ENCODE measurements at places on chromosomes 7 and 10.

GRCh38 chr10:43570971-43571370 is 3.4 kb downstream of the ZNF239 start:
- no peak for DNase-seq

- DNase-seq = no peak
Observed at GRCh38 chr7:54680377-54681005, 78.5 kb downstream of the SEC61G start.

GRCh38 chr7:155216475-155217272 is 81.0 kb upstream of the INSIG1 start:
- DNase-seq = no peak

- DNase-seq = no peak
Observed at GRCh38 chr10:91211675-91212074, 8.8 kb upstream of the PCGF5 start.

DNA sequence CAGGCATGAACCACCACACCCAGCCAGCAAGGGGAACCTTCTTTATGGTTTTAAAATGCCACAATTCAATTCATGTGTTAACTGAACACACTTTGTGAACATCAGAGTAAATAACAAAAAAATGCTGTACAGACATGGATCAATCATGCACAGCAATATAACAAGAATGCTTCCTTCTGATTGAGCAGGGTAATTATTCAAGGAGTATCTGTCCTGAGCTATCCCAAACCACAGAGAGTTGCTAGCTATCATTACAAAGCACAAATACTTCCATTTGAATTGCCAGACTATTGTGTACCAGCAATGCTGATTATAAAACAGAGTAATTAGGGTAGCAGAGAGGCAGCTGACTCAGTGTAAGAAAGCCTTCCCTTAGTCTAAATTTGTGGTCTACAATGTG is 11.3 kb upstream of the RHOBTB1 start:
- DNase-seq = no peak

DNA sequence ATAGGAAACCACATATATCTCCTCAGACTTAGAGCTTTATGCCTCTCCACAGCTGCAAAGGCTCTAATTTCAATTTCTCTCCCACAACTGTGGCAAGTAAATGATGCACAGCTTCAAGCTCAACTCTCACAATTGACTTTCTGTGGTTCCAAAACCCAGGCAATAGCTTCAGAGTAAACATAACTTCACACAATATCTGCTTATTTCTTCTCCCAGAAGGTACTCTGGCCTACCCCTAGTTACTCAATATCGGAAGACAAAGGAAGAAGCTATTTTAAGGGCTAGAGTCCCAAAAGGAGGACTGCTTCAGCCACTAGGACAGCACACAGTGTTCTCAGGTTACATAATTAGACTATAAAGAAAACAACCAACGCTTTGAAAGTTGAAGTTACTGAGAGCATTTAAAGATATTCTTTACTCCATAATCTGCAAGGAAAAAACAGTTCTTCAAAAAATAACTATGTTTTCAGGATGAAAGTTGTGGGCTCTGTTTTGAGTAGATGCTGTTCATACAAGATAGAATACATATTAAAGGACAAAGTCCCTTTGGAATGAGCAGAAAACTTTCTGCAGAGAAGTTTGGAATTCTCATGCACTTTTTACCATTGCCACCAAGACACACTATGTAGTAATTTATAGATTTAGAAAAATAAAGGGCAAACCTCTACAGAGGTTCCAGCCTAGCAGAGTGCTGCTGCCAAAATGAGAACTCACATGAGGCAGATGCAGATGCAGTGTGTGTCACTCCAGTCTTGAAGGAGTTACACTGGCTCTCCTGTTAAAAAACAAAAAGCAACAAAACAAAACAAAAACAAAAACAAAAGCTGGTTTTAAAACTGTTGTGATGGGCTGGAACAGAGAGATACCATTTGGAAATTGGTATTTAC is 81.8 kb downstream of the NT5C2 start:
- DNase-seq = no peak

DNA sequence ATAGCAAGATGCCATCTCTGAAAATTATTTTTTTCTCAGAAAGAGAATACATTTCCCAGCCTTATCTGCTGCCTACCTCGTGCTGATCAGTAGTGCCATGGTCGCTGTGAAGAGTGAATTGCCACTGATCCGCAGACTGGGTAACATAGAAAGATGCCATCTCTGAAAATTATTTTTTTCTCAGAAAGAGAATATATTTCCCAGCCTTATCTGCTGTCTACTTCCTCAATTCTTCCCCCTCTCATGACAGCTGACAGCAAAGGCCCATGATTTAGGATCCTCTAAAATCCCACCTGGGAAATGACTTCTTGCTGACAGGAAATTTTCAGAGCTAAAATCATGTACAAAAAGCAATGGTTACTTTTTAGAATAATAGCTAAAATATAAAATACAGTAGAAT is 92.5 kb upstream of the AHR start:
- DNase-seq = no peak

GRCh38 chr10:51369903-51370302 is 295.6 kb downstream of the PRKG1 start:
- DNase-seq = no peak

DNA sequence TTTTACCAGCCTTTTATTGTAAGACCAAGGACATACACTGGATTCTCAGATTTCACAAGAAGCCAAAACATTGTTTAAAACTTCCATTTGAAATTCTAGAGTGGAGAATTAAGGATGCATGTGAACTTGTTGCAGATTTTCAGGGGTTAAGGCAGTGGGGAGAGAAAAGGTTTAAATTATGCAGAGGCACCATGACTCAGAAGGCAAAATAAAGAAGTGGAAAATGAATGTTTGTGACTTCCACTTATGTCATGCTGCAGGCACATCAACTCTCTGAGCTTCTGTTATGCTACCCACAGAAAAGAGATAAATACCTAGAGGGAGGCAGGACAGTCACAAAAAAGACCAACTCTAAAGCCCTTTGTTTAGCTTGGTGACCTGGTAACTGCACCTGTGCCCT is 84.4 kb upstream of the BET1 start:
- DNase-seq = no peak

- no peak for DNase-seq
Observed at GRCh38 chr10:112229901-112230300, 46.3 kb upstream of the GPAM start.

- no peak for DNase-seq
Observed at GRCh38 chr7:26372704-26373103, 81.0 kb downstream of the SNX10 start.

- DNase-seq = no peak
Observed at GRCh38 chr10:96319754-96320474, 15.7 kb downstream of the DNTT start.

DNA sequence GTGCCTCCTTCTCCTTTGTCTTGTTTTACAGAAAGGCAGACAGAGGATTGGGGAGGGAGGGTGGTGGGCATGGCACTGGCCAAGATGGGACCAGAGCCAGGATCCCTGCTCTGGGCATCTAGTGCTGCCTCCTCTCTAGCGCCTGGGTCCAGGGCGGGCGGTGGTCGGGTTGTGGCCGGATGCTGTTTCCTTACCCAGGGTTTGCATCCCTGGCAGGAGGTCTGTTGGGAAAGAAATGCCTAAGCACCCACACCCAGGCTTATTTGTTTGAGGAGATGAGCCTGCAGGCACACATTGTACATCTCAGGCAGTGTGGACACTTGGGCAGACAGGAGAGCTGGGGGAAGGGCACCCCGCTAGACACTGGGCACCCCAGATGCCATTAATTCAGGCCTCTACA is 102.3 kb upstream of the PCBD1 start:
- no peak for DNase-seq

DNA sequence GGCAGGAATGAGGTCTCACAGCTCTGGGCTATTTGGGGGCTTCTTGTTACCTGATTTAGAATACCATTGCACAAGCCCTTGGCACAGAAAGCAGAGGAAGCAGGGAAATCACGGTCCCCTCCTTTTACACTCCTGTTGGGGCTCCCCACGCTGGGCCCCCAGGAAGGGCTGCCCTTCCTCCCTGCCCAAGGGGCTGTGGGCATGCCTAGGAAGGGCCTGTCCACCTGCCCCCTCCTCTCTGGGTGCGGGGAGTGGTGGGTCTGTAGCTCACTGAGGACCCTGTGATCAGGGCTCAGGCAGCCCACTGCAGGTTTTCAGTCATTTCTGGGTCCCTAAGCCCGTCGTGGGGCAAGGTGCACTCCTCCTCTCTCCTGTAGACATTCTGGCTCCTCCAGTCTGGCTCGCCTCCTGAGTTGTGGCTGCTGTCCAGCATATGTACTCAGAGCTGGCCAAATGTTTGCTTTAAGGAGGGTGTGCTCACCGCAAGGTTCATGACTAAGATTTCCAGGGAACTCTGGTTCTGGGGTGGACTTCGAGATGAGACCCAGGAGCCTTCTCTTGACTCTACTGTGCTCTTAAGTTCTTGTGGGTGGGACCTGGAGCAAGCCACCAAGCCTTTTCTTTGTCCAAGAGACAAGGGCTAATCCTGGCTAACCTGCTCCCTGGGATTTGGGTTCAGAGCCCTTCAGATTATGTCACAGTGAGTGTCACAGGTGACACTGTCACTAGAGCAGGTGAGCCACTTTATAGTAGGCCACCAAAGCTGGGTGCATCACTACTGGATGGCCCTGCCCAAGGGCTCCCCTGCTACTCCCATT is 56.0 kb downstream of the TACR2 start:
- DNase-seq = no peak

DNA sequence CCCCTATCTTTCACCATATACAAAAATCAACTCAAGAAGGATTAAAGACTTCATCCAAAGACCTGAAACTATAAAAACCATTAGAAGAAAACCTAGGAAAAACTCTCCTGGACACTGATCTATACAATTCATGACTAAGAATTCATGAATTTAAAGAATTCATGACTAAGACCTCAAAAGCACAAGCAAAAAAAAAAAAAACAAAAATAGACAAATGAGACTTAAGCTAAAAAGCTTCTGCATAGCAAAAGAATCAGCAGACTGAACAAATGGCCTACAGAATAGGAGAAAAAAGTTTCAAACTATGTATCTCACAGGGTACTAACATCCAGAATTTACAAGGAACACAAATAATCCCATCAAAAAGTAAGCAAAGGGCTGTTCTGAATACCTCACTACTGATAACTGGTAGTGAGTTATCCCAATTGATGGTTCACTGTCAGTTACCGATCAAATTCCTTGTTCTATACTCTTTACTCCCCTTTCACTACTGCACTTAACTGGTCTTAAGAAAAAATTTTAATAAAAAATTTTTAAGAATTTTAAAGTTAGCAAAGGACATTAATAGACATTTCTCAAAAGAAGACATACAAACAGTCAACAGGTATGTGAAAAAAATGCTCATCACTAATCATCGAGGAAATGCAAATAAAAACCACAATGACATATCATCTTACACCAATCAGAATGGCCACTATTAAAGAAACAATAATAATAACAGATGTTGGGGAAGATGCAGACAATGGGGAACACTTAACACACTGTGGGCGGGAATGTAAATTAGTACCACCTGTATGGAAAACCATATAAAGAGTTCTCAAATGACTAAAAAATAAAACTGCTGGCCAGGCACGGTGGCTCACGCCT is 33.2 kb downstream of the KMT2C start:
- no peak for DNase-seq

GRCh38 chr7:147775516-147776284 is 814.9 kb upstream of the C7orf33 start:
- DNase-seq = no peak

GRCh38 chr7:2159176-2159520 is 73.6 kb downstream of the MAD1L1 start:
- DNase-seq = no peak

- no peak for DNase-seq
Observed at GRCh38 chr7:22075561-22075960, 129.9 kb upstream of the CDCA7L start.

DNA sequence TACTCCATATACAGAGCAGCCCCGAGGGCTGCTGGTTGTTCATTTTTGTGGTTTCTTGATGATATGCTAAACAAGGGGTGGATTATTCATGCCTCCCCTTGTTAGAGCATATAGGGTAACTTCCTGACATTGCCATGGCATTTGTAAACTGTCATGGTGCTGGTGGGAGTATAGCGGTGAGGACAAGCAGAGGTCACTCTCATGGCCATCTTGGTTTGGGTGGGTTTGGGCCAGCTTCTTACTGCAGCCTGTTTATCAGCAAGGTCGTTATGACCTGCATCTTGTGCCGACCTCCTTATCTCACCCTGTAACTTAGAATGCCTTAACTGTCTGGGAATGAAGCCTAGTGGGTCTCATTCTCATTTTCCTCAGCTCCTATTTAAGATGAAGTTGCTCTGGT is 31.3 kb downstream of the GNAT3 start:
- no peak for DNase-seq

DNA sequence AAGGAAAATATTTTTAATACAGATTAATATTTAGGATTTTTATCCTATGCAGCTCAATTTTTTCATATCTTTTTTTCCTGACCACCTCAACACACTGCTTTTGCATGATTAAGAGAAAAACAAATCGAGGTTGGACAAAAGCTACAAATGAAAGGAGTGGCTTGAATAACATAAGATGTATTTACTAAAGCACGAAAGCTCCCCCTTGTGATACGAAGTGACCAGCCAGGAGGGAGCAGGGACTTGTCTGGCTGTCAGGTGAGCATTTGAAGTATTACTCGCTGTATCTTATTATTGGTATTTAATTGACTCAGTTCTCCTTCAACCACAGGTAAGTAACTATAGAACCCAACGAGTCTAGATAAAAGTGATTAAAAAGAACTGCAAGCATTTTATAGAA is 265.2 kb upstream of the PHF14 start:
- DNase-seq = no peak

DNA sequence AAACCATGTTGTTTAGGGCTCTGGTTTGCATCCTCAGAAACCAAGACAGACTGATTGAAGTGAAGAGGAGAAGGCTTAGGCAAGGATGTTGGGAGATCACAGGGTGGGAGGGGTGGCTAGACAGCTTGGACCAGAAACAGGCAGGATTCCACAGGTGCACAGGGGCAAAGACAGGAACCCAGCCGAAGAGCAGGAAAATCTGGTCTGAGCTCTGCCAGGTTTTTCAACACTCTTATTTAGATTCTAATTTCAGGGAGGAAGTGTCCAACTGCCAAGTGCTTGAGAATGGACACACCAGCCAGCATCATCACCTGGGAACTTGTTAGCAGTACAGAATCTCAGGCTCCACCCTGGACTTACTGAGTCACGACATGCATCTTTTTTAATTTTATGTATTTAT is 93.8 kb downstream of the MARCHF5 start:
- no peak for DNase-seq

GRCh38 chr7:2545746-2546425 is 9.4 kb downstream of the BRAT1 start:
- DNase-seq = no peak

Measured in stimulated activated CD8-positive, alpha-beta memory T cell treated with anti-CD3 and anti-CD28 coated beads, Interleukin-12 subunit alpha, Interleukin-12 subunit beta, amount 100 ng/mL, for 1 hour (primary cell).